ENCODE measurements at places on chromosomes 7 and 10. TPM values are rescaled to one million over a fixed set of nuclear protein-coding genes. Genes with fewer than 3 reads are reported as not detected.
A peak's percentile ranks its signal among the peaks of the same experiment; 100 is the strongest.

Gene CACNA2D1
- polyA plus RNA-seq = 16.2 TPM

Gene ASB10
- polyA plus RNA-seq = not detected

DNA sequence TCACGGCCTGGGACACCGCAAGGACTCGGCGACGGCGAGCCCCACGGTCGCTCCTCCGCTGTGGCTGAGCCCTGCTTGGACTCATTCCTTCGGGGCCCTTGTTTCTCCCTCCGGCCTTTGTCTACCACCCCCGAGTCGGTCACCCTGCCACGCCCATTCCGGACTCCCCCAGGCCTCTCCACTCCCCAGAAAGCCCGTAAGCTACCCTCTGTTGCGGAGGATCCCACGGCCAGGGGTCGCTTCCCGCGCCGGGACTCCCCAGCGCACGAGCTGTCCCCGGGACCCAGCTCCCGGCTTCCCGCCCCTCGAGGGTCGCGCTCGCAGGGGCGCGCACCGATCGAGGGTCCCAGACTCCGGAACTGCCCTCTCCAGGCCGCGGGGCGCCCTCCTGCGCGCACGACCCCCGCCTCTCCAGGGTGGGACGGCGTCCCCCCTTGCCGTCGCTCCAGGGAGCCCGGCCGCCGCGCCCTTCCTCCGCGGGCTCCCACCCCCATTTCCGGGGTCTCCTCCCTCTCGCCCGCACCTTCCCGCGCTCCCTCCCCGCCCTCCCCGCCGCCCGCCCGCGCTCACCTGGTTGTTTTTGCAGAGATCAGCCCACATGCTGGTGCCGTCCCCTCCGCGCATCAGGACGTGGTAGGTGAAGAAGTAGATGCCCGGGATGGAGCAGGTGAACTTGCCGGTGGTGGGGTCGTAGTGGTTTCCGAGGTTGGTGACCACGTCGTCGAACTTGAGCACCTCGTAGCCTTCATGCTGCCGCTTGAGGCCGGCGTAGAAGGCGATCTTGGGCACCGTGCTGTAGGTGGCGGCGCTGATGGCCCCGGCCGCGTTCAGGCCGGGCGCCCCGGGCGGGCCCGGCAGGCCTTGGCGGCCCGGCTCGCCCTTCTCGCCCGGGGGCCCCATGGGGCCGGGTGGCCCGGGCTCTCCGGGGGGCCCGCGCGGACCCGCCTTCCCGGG, 1.5 kb downstream of the C1QL3 start:
- DNase-seq = no peak

- no peak for DNase-seq
Observed at GRCh38 chr10:113026679-113027078, 76.6 kb downstream of the TCF7L2 start.

DNA sequence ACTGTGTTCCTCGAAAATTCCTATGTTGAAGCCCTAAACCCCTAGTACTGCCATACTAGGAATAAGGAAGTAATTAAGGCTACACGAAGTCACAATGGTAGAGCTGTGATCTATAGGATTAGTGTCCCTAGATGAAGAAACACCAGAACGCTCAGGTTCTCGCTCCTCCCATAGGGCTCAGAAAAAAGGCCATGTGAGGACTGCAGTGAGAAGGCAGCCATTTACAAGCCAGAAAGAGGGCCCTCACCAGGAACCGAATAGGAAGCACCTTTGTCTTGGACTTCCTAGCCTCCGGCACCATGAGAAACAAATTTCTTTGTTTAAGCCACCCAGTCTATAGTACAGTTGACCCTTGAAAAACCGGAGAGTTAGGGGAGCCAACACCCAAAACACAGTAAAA, 46.2 kb downstream of the CACUL1 start:
- no peak for DNase-seq

DNA sequence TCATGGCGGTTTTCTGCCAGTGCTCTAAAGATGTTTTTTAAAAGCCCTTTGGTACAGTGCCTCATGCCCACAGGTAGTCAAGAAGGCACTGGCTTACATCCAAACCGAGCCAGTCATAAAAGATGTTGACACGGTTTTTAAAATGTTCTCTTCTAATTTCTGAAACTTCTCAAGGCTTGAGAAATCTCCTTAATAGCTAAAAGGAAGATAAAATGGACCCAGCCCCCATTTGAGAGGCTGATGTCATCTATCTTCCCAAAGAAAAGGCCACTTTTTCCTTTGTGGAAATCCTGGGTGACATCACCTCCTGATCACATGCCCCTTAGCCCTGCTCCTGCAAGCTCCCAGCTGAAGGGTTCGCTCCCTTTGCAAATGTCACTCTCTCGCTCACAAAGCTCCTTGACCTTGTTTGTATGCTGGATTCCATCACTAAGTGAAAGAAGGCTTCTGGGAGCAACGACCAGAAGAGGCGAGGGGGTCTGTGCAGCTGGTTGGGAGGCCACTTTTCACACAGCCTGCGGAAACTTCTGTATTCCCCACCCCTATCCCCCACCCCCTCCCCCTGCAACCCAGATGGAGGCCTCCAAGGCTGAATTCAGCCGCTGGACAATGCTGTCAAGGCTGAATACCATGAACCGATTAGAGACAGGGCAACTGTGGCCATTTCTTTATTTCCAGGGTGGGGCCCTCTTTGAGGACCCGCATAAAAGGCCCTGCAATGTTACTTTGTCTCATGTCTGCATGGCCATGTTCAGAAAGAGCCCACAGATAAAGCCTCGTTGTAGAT, 122.8 kb downstream of the CUBN start:
- DNase-seq = peak; percentile 59

DNA sequence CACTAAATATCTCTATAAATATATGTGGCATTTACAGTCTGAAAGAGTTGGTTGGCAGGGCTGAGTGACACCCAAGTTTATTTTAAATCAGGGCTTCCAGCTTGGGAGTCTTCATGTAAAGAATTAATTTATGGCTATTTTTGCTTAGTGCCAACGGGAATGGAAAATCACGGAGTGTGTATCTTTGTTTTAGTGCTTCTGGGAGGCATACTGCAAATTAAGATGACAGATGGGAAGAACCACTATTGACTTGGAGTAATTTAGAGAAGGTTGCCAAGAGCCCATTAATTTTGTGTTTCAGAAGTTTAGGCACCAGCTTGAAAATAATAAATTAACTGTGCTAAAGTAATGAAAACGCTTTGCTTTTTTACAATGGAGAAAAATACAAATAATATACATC, 135.2 kb downstream of the GPR37 start:
- DNase-seq = no peak

GRCh38 chr10:101566333-101567164, 21.5 kb downstream of the POLL start:
- no peak for DNase-seq
